Small intestine (tissue), 16 donors: ENCODE measurements at places on chromosomes 5 and 9.

DNA sequence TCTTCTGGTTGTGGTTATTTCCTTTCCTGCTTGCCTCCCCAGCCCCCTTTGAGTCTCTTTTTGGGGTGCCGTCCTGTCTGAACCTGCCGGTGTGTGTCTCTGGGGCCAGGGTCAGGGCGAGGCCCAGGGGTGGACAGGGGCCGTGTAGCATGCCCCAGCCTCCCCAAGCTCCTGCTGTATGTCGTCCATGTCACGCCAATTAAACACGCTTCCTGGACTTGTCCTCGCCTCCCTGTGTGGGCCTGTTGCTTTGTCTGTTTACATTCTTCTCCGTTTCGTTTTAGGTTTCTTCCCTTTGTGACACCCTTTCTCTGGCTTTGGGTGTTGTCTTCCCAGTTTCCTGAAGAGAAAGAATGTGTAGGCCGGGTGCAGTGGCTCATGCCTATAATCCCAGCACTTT lies 28.5 kb upstream of the HMCN2 start:
- DNase-seq, result no peak

DNA sequence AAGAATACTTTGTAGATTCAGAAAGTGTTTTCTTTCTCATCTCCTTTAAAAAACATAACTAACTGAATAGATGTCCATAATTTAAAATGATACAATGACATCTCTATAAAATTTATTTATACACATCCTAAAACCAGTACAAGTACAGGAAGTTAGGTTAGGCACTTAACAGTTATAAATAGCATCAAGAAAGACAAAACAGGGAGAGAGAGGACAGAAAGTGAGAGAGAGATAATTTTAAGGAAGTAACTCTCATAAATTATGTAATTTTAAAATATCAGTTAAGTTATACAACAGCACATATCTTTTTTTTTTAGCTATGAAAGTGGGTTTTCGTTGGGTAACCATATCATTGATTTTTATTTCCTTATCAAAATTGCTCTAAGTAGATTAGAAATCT lies 1068.6 kb downstream of the TAF11L14 start:
- DNase-seq, result no peak

GRCh38 chr5:63240063-63240755 lies 661.6 kb downstream of the LRRC70 start:
- DNase-seq, result no peak

DNA sequence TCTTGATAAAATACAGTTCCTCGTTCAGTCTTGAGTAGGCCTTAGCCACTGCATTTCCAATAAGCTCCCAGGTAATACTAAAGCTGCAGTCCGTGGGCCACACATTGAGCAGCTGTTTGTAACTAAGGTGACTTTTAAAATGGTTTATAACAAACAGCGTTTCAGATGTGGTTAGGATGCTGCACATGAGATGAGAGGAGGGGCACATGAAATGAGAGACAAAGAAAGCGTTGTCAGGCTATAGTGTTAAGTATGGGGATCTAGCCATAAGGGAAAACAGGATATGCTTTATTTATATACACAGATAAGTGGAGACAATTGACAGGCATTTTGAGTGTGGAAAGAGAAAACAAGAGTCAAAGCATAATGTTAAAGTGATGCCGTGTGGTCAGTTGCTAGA lies 89.9 kb downstream of the PAM start:
- no peak for DNase-seq

DNA sequence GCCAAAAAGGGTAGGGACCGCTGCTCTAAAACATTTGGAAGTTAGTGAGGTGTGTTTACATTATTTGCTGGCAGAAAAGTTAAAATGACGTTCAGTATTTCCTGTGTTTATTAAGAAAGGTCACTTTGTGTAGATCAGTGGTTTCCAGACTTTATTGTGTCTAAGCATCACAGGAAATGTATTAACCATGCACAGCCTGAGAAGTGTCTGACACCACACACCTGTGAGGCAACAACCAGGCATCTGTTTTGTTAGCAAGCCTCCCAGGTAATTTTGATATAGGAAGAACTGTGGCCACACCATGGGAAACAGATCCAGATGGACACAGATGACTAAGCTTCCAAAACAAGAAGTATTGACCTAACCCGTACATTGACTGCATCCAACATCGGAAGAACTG lies 12.0 kb downstream of the TTC1 start:
- DNase-seq, result no peak

GRCh38 chr5:18321262-18321942 lies 687.1 kb downstream of the TAF11L14 start:
- no peak for DNase-seq

DNA sequence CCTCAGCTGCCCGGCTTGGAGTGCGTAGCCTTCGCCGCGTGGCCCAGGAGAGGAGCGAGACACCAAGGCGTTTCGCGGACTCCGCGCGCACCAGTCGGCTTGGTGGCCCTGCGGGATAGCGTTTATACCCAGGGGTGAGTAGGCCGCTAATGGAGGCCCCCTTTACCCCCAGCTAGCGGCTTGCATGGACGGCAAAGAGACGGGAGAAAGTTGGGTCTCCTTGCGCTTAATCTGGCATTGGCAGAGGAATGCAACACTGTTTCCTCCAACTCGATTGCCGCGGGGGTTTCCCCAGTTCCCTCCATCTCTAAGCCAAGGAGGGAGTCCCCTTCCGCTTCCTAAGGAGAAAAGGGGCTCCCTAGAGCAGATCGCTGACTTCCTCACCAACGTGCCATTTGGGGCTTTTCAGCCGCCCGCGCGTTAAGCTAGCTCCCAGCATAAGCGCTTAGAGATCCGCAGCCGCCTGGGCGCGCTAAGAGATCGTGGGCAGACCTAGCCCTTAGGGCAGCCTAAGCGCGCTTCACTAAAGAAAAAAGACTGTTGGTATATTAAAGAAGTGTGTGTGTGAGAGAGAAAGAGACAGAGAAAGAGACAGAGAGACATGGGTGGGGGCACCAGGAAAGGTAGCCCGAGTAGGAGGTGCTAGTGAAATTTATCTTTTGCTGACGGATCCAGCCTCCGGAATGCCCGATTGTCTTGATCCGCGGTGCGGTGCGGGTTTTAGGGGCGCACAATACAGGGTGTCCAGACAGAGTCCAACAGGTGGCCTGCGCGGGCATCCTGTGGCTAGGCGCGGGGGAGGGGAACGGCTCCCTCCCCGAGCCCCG lies 597.9 kb upstream of the SGCD start:
- peak; percentile 30 for DNase-seq

GRCh38 chr5:66222455-66222854 lies 78.4 kb downstream of the SREK1 start:
- no peak for DNase-seq

DNA sequence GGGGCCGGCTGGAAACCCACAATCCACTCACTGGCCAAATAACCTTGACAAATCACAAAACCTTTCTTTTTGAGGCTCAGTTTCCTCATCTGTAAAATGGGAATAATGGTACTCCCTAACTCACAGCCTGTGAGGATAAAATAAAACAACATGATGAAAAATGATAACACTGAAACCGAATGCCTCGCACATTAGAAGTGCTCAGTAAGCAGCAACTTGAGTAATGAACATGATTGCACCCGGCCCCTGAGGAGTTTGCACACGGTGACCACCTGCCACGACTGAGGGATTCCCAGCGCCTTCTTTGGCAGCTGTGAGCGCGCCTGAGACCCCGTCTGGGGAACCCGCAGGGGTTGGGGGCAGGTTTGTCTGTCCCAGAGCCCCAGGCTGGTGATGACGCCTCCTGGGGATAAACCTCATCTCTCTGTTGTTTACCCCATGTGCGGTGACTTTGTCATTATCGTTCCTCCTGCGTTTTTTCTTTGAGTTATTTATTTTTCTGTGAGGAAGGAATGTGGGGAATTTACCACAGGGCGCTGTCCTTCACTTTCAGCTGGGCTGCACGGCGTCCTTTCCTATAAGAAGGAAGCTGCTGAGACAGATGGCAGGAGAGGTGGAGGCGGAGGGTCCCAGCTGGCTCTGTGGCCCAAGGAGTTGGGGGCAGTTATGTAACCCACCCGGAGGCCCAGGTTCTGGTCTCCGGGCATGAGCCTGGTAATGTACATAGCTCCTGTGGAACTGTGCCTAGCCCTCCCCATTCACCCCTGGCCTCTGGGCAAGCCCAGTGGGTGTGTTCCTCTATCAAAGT lies 3.0 kb upstream of the SYNPO start:
- no peak for DNase-seq

GRCh38 chr5:140261403-140262171 lies 41.3 kb downstream of the PFDN1 start:
- peak; percentile 96 for DNase-seq

DNA sequence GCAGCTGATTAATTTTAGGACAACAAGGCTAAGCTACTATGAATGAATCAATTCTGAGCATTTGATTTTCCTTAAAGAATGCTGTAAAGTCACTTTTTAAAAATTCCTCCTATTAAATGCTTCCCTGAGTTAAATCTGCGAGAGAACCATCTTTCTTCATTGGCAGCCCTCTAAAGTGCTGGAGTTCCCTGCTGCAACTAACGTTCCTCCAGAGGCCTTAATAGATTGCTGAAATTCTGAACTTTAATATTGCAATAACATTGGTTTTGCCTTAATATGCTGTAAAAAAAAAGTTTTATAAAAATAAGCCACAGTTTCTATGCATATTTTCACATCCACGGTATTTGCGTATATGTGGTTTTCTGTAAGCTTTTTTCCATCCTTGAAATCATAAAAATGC lies 298.0 kb upstream of the PIK3R1 start:
- no peak for DNase-seq

GRCh38 chr5:53616939-53617549 lies 56.6 kb downstream of the NDUFS4 start:
- no peak for DNase-seq

- DNase-seq, result no peak
These were observed 571.2 kb upstream of the WWC1 start for GRCh38 chr5:167720259-167720658.

DNA sequence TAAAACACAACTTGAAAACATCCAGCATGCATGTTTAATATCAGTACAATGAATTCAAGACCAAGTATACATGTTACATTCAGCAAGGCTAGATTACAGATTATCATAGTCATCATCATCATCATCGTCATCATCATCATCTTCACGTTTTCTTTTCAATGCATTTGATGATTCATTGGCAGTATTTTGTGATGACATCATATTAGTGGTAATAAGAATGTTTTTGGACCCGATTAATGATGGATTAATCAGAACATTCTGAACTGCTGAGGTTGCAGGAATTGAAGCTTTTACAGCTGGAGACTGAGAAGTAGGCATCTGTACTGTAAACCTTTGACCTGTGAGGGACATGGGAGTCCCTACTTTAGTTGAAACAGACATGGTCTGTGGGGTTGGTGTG lies 4.5 kb downstream of the AK6 start:
- no peak for DNase-seq

DNA sequence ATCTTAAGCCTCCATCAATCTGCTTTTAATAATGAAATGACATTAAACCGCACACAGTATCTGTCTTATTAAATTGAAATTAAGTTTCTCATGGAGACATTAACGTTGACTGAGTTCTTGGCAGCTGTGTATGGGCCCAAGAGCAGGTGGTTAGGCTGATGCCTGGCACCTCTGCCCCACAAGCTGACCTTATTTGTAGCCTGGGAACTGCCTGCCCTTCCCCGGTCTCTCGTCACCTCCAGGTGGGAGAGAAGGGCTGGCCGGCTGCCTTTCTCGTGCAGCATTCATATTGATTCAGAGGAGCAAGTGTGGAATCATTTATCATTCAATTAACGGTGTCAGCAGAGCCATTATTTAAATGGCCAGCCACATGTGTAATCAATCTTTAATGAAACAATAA lies 53.0 kb upstream of the FCN1 start:
- no peak for DNase-seq

DNA sequence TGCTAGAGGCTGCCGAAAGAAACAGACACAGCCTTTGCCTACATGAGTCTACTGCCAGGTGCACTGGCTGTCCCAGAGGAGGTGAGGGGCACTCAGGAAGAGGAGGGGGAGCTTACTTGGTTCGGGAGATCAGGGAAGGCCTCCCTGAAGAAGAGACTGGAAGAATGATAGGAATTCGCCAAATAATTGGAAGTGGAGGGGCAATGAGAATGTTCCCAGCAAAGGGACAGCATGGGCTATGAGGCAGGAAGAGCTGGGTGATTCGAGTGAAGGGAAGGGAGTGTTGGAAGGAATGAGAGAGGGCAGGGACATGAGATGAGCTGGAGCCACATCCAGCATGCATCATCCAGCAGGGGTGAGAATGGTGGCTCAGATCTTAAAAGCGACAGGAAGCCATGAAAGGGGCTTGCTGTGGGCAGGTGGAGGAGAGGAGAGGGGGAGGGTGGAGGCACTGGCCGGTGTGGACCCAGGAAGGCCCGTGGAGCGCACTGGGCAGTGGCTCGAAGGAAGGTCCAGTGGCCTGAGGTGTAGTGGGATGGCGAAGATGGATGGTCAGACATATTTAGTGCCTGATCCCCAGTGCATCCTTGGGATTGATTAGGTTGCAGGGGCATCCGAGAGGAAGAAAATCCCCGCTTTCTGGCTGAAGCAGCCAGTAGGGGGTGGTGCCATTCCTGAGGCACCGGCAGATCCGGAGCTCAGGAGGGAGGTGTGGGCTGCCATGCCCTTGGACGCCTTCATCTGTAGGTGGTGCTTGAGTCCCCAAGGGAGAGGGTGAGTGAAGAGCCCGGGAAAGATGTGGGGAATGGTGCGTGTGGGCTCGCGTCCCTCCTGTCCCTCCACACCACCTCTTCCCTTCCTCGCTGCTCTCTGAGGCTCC lies 53.5 kb upstream of the GARNL3 start:
- DNase-seq, result no peak

- peak; percentile 43 for DNase-seq
These were observed 20.7 kb downstream of the GOLGA2 start for GRCh38 chr9:128254855-128255759.

DNA sequence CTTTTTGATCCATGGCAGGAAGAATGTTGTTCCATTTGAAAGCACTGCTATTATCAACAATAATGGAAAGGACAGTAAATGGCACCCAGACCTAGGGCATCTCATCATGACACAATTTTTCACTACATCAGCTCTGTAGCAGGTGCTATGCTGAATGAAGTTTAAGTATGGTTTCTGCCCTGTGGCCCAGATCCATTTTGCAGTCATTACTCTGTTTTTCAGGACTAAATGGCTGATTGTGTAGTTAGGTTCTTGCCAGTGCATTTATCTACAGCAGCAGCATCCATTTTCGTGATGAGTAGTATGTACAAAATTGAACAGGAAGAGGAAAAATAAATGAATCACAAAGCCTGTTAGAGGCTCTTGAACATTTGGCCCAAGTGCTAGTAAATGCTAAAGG lies 270.5 kb upstream of the CD180 start:
- DNase-seq, result no peak

- no peak for DNase-seq
These were observed 3.2 kb downstream of the ELL2 start for GRCh38 chr5:95958310-95959014.

DNA sequence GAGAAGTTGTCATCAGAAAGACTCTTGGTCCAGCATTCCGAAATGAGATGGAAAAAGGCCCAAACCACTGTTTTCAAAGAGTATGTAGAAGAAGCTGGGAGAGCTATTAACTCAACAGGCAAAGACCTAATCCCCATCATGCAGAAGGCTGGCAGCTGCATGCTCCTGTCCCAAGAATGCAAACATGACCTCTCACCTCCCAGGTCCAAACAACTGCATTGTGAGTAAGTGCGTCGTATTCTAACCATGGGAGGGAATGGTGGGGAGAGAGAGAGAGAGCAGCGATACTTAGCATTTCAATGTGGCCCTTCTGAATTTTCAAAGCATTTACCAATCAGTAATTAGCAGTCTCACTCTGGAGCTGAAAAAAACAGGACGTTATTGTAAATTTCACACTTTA lies 27.6 kb downstream of the TRPC7 start:
- DNase-seq, result no peak
